ENCODE measurements at places on chromosomes 2 and 18.
A peak's percentile ranks its signal among the peaks of the same experiment; 100 is the strongest.

DNA sequence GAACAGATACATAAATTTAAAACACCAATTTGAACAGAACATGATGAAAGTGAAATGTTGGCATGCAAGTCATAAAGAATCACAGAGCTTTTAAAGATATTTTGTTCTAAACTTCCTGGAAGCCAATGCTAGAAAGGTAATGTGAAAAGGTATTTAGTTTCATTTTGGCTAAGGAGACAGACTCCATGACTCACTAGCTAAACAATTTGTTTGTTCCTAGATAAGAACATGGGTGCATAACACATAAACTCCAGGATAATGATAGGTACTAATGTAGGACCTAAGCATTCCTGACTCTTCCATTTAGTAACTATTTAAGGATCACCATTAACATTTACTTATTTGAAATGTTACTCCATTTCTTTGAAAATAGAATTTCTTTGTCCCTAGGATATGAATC lies 292.5 kb upstream of the CNTNAP5 start:
- no peak for DNase-seq

DNA sequence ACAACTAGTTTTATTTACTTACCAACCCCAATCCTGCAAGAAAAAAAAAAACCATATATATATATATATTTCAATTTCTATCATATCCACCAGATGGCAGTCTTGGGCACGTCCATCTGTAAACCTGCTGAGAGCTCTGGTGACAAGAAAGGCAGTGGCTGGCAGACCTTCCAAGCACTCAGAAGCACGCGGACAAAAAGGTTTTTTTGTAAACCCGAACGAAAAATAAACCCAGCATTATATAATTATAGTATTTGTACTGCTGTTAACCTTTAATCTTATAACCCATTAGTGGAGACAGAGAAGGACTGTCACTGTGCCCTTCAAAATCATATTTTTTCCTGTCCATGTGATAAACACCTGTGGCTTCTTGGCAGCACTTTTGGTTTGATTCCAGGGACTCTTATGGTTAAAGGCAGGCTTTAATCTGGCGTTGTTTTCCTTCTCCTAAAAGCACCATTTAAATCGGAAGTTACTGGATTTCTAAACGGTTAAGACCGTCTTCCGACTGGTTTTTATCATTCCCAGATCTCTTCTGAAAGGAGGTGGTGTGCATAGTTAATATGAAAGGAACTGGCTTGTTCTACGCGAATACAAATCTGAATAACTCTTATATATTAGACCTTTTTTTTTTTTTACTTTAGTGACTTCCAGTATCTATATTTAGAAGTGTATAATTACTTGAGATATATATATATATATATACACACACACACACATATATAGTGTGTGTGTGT lies 31.0 kb upstream of the SLC3A1 start:
- peak; percentile 89 for DNase-seq

GRCh38 chr2:100419915-100420314 lies 2.4 kb upstream of the CHST10 start:
- no peak for DNase-seq

DNA sequence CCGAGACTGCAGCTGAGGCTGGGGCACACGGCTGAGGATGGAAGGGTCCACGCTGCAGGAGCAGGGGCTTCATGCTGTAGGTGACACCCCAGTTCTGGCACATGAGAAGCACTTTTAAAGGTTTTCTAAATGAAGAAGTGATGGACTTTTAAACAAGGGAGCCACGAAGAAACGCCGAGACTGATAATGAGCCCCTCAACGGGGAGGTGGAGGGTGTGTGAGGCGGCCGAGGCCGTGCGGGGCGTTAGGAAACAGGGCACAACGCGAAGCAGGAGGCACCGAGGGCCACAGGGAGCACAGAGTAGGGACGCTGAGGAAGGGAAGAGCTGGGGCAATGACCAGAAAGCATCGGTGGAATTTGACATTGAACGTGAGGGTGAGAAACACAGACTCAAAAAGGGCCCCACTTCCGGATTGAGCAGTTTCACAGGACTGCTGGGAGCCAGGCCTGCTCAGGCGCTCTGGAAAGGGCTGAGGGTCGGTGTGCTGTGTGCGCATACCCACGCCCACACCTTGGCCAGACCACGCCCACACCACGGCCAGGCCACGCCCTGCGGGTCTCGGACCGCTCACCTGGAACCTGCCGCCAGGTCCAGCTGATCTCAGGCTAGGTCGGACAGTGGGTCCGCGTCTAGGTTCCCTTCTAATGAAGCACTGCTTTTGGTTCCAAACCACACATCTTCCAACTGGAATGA lies 115.7 kb downstream of the GYPC start:
- DNase-seq = no peak

GRCh38 chr18:22344908-22345670 lies 72.6 kb downstream of the CTAGE1 start:
- no peak for DNase-seq

DNA sequence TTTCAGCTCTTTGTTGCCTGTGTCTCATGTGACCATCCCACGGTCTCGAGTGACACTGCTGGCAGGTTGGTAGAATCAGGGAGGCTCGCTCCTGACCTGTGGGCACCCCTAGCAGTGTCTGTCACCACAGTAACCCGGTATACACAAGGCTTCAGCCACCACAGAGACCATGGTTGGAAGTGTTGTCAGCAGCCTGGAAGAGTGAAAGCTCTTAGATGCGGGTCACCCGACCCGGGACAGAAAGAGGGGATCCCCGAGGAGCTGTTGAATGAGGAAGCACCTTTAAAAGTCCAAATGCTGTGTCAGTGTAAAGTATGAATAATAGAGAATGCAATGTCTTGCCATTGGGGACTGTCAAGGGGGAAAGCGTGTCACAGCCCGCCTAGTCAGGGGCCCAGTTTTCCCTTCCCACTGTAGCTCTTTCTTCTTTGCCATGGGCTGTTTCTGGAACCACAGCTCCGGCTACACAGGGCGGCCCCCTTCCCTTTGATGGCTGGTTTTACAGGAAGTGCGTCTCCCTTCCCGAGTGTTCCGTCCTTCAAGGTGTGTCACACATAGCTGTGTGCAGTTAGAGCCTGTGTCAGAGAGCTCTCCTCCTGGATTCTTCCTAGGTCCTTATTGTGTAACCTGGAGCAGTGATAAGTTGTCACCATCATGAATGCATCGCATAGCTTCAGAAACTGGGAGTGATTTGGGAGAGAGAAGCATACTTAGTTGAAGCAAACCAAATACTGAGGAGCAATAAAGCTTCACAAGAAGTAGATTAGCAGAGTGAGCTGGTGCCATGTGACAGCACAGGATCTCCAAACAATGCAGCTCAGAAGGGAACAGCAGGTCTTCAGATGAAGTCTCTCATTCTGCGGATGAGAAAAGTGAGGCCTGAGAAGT lies 81.4 kb downstream of the MTCL1 start:
- DNase-seq = no peak

DNA sequence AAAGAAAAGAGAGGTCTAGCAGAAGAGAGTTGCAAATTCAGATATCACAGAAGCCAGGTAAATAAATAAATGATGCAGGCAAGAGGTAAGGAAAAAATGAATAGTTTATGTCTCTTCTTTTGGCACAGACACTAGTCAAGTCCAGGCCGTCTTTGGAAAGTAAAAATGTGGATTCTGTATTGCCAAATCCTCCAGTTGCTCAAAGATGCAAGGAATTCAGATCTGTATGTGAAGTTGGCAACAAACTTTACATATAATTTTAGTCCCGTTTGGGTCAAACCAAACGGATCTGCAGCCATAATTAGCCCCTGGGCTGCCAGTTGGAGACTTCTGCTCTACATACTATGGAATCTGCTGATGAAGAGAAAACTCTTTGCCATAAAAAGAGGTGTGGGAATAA lies 200.5 kb upstream of the RND3 start:
- DNase-seq = no peak

DNA sequence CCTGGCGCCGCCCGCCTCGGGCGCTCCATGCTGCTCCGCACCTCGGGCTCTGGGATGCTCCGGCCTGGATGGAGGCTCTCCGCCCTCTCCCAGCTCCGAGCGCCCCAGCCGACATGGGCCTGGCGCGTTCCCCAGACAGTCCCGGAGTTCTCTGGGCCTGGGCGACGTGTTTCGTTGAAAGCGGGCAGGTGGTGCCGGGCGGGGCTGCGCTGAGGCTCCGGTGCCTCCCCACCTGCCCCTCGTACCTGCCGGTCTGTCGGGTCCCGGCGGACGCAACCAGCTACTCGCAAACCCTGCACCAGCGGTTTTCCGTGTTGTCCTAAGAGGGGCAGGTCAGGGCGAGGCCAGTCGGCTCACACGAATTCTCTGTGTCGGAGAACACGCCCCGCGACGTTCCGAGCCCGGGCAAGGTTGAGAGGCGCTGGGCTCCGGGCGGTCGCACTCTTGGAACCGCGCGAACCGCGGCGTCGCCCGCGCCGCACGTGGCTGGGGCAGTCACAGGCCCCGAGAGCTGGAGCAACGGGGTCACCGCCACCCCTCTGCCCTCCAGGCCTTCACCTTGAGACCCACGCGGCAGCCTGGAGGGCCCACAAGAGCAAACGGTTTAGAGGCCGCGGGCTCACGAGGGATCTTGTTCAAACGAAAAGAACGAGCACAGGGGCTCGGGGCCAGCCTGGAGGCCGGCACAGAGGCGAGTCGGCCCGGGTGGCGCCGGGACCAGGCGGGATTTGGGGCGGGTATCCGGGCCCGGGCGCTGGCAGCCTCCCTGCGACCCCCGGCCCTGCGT lies 4.2 kb upstream of the SIX2 start:
- DNase-seq = no peak

- DNase-seq = no peak
Observed at GRCh38 chr18:33062834-33063364, 290.1 kb upstream of the KLHL14 start.

DNA sequence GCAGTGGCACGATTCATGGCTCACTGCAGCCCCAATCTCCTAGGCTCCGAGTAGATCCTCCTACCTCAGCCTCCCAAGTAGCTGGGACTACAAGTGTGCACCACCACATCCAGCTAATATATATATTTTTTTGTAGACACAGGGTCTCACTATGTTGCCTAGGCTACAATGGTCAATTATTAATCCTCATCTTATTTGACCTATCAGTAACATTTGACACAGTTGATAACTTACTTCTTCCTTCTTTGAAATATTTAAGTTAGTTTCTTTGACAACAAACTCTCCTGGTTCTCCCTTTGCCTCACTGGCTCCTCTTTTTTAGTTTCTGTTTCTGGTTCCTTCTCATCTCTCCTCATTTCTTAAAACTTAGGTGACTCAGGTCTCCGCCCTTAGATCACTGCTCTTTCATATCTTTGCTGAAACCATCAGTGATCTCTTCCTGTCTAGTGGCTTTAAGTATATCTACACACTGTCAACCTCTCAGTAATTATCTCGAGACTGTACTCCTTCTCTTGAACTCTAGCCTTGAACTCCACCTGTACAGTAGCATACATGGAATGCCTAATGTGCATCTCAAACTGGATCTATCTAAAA lies 11.5 kb downstream of the PGAP1 start:
- no peak for DNase-seq

- DNase-seq = peak; percentile 76
Observed at GRCh38 chr2:128754246-128754724, 435.6 kb upstream of the HS6ST1 start.

GRCh38 chr2:174438146-174438886 lies 42.8 kb downstream of the SCRN3 start:
- DNase-seq = peak; percentile 94

DNA sequence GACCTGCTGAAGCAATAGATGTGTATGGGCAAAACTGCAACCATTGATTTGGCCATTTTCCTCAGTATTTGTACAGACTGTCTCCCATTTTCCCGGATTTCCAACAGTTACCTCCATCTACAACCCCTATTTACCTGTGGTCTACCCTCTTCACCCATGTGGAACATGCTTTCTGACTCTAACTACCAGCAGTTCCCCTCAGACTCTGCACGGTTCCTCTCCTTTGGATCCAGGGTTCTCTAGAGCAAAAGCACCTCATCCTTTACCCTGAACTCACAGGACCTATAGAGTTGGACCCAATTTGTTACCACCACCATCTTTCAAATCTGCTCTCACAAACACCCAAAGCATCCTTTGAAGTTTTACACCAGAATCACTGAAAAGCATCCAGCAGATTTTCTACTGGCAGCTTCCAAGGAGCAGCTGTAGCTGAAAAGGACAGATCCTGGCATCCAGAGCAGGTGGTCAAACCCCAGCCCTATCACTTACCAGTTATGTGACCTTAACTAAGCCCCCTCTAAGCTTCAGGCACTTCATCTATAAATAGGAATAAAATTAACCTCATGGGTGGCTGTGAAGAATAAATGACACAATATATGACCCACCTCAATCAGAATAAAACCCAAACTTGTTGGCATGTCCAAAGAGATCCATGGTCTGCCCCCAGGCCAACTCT lies 15.3 kb downstream of the CYTIP start:
- no peak for DNase-seq

DNA sequence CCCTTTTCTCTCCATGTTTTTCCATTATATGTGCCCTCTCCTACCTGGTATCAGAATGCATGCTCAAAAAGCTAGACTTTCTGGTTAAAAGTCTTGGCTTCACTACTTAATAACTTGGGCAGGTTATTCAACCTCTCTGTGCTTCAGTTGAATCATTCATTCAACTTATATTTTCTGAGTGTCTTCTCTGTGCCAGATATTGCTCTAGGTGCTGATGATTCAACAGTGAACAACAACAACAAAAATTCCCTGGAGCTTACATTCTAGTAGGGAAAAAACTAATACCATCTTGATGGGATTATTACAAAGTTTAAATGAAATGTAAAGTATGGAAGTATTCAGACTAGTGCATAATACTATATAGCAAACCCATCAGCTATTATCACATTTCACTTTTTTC lies 55.2 kb downstream of the SOS1 start:
- DNase-seq = no peak

- no peak for DNase-seq
Observed at GRCh38 chr18:56807901-56808300, 156.7 kb downstream of the WDR7 start.

DNA sequence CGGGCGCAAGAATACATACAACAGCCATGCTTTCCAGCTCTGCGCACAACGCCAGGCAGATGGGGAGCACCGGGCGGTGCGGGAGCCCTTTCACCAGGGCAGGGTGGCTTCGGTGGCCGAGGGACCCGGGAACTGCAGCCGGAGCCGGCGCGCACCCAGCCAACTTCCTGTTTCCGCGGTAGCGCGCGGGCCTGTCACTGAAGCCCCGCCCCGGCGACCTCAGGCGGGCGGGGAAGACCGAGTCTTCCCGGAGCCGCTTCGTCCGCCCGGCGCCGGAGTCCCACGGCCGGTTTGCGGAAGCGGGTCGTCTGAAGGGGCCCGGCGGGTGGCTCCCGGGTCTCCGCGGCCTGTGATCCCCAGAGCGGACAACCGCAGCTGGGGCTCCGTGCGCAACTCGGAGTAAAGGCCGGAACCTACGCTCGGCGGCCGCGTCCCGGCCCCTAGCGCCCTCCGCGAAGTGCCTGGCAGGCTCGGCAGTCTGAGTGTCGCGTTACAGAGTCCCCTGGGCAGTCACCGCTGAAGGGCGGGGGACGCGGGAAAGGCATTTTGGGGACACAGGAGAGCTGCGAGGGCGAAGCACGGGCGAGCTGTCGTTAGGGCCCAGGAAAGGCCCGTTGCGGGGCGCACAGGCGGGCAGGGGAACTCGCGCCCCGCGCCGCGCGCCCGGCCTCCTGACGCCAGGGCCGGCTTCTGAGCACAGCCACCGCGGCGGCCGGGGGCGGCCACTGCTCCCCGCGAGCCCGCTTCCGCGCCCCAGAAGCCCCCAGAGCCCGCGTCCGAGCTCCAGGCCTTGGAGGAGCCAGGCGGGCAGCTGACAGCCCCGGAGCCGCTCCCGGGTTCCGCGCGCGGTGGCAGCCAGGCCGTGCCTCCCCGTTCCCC lies at the start of gene MPPE1:
MPPE1 (minus strand) TSS at position 136 of the 879 bp plus-strand sequence. CDS start 11,053 bp downstream, outside the sequence.
- DNase-seq = peak; percentile 92
